ENCODE measurements at places on chromosomes 11 and 22.
A peak's percentile ranks its signal among the peaks of the same experiment; 100 is the strongest.

GRCh38 chr11:3000032-3000961, 8.2 kb upstream of the NAP1L4 start:
- DNase-seq, result peak; percentile 67

- DNase-seq, result no peak
These were observed 1.9 kb upstream of the OR51B4 start for GRCh38 chr11:5303626-5304025.

DNA sequence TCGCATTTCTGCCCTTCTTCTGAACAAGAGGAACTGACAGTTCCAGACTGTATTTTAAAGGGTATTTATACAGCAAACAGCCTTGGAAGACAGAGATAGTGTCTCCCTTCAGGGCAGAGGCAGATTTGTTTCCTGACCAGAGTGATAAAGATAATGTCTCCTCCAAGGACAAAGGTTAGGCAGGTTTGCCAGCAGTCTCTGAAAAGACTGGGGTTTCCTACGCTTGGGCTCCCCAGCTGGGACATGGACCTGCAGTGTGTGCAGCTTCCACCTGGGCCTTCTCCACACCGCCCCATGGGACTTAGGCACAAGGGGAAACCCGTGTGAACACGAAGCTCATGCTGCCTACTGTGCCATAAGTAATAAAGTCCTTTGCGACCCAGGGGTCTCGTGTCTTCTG, 42.1 kb downstream of the RPL27A start:
- DNase-seq, result no peak

DNA sequence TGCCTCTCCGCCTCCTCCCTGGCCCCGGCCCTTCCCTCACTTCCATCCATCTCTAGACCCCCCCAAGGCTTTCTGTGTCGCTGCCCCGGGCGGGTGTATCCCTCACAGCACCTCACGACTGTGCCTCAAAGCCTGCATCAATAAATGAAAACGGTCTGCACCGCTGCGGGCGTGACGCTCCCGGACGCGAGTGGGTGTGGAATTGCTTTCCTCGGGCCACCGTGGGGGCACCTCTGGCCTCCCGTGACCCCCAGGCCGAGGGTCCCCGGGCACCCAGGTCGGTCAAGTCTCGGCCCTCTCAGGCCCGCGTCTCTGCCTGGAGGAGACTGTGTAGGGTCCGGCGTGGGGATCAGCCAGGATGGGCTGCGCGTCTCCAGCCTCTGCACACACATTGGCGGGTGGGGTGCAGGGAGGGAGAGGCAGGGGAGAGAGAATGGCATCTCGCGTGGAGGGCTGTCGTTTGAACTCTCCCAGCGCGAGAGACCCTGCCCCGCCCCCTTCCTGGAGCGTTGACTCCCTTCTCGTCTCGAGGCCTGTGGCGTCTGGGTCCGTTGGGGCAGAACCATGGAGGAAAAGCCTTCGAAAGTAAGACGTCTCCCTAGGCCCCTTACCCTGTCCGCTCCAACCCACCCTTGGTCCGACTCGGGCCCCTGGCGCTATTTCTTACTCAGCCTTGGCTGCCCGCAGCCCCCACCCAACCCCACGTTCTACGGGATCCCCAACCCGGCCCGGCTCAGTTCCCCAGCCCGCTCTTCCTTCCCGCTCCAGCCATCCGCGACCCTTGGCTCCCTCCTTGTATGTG, at the start of gene CATSPERZ:
Gene CATSPERZ (plus strand): TSS at position 512 of the 802 bp plus-strand sequence. CDS start 53 bp downstream, at position 565.
- DNase-seq, result no peak

DNA sequence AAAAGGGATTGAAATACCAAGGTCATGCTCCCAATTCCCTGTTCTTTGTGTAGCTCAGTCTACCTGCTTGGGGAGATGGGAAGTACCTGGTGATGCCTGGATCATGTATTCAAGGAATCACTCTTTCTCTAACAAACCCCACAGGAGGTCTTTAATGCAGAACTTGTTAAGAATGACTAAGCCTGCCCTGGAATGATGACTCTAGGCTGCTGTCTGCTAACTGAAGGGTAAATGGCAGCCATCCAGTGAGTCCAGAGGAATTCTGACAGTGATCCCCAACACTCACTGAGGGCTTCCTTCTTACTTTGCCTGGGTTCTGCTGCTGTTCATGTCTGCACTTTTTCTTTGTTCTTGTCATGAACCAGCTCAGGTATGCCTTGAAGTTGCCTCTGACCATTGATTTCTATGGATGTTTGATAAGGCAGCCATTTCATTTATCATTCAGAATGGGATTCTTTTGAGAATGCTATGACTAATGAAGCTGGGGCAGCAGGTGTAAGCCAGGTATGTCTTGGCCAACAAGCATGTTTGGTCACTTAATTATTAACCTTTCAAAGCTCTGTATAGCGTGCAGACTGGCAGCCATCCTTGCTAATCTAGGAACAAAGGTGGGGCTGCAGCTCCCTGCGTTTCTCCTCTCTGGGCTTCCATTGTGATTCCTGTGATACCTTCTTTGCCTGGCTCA, 11.4 kb downstream of the PRSS23 start:
- no peak for DNase-seq

DNA sequence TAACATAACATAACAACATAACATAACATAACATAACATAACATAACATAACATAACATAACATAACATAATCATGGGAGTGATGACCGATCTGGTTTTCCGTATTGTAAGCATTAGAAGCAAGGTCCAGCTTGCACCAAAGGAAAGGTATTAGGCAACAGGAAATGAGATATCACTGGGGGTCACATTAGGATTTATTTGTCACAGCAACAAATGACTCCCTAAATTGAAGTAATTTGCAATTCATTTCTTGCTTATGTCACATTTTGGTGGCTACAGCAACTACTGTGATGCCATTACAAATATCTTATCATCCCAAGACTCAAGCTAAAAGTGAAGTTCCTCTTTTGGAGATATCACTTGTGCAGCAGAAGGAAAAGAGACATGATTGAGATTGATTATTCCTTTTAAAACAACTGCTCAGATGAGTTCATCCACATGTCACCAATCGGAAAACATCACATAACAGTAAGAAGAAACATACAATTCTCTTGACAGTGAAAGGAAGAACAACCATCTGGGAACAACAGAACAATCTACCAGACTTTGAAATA, 1331.1 kb upstream of the RAG2 start:
- no peak for DNase-seq

GRCh38 chr11:709109-709997, 3.3 kb downstream of the EPS8L2 start:
- DNase-seq, result no peak

DNA sequence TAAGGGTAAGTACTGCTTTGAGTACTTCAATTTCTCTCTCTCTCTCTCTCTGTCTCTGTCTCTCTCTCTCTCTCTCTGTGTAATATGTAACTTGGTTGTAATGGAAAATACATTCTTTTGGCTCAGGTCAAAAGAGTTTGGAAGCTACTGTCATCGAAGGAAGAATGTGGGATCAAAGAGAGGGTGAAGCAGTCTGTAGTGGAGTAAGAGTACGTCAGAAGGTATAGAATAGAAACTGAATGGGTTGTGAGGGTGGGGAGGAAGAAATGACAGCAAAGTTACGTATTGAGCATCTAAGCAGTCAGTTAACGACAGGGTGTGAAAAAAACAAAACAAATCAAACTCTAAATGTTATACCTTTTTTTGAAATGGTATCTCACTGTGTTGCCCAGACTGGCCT, 10.0 kb downstream of the NCAM1 start:
- no peak for DNase-seq

- no peak for DNase-seq
These were observed 8.6 kb downstream of the APOA4 start for GRCh38 chr11:116814502-116814901.

- no peak for DNase-seq
These were observed 28.4 kb upstream of the CACNG2 start for GRCh38 chr22:36731916-36732315.

- no peak for DNase-seq
These were observed 11.4 kb upstream of the CAT start for GRCh38 chr11:34427186-34427805.

- no peak for DNase-seq
These were observed 89.9 kb downstream of the MTNR1B start for GRCh38 chr11:93059117-93059957.

GRCh38 chr22:30855266-30855665, 113.3 kb downstream of the MORC2 start:
- no peak for DNase-seq

- no peak for DNase-seq
These were observed 2.0 kb downstream of the DAGLA start for GRCh38 chr11:61682093-61682732.

DNA sequence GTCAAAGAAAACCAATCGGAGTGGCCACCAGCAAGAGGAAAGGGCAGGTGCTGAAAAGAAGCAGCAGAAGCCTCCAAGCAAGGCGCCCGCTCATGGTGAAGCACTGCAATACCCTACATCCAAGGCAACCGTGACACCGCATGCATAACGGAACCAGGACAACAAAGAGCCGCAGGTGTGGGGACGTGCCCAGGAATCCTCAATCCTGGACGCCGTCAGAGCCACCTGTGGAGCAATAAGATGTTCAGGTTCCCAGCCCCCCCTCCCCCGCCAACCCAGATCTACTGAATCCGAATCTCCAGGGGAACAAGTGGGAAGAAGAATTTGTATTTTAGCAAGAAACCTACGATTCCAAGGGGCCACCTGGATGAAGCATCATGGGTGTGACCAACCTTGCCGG, 70.8 kb downstream of the SHANK2 start:
- no peak for DNase-seq

DNA sequence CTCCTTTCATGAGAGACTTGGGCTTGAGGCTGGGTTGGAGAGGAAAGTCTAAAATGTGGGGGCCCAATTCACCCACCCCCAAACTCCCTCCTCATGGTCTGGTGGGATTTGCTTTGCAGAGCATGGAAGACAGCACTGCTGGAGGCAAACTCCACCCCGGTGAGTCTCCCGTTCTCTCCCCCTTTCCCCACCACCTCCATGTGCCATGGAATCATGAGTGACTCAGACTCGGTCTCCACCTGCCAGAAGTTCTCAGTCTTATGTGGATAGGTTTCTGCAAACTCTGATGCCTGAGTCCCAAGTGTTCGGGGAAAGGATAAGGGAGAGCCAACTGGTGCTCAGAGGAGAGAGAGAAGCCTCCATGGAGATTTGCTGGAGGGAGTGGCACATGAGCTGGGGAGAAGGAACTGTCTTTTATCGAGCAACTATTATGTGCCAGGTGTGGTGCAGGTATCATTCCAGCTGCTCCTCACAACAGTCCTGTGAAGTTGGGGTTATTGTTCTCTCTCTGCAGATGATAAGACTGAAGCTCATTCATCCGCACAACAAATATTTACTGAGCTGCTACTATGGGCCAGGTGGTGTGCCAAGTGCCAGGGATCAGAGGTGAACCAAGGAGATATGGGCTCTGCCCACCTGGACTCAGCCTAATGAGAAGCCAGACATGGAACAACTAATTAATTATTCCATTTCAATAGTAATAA, 6.6 kb downstream of the PLEKHB1 start:
- DNase-seq, result no peak

- DNase-seq, result no peak
These were observed 59.3 kb downstream of the LRRC4C start for GRCh38 chr11:41400124-41400523.

GRCh38 chr11:123183391-123184099, 11.5 kb downstream of the CLMP start:
- no peak for DNase-seq

GRCh38 chr11:35239471-35240075, 100.6 kb downstream of the CD44 start:
- no peak for DNase-seq

- DNase-seq, result no peak
These were observed 6.0 kb upstream of the TMEM123 start for GRCh38 chr11:102458548-102458947.

DNA sequence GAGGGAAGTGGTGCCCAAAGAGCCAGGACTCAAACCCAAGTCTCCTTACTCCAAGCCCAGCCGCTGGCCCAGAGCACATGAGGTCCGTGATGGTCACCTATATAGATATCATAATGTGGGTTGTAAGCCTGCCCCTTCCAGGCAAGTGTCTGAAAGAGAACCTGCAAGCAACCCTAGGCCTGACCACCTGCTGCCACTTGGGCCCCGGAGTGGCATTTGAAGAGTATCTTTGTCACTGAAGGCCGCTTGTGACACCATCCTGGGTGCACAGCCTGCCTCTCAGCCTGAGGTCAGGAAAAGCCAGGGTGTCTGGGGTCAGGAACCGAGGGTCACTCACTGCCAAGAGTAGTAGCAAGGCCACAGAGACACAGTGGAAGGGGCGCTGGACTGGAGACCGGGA, 32.4 kb downstream of the OTOG start:
- DNase-seq, result no peak

Data from NCI-H1694 (cell line).